ENCODE measurements at places on chromosomes 3 and 15.

GRCh38 chr3:97895216-97895615 is 73.4 kb downstream of the CRYBG3 start:
- DNase-seq = no peak

GRCh38 chr3:130527426-130527825 is 10.4 kb downstream of the COL6A6 start:
- no peak for DNase-seq

DNA sequence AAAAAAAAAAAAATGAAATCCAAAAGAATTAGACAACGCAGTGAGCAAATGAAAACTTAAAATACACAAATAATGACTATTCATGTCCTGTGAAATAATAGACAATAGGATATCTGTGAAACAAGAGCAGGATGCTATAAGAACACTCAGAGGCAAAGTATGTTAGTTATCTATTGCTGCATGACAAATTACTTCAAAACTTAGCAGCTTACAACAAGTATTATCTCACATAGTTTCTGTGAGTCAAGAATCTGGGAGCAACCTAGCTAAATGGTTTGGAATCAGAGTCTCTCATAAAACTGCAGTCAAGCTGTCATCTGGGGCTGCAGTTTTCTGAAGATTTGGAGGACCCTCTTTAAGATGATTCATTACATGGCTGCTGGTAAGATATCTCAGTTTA is 36.5 kb upstream of the ZMAT3 start:
- no peak for DNase-seq

- DNase-seq = no peak
Measured at GRCh38 chr3:59566481-59566975, 516.7 kb upstream of the CFAP20DC start.

DNA sequence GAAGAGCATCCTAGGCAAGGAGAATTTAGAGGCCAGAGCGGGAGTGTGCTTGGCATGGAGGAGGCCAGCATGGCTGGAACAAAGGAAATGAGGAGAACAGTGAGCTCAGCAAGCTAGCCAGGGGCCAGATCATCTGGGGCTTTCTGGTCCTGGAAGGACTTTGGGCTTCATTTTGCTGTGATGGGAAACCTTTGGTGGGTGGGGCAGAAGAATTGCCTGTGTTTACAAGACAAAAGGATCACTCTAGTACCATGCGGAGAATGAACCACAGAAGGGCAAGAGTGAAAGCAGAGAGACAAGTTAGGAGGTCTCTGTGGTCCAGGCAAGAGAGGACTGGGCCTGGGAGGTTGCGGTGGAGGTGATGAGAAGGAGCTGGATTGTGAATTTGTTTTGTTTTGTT is 61.6 kb upstream of the FOXP1 start:
- DNase-seq = no peak

DNA sequence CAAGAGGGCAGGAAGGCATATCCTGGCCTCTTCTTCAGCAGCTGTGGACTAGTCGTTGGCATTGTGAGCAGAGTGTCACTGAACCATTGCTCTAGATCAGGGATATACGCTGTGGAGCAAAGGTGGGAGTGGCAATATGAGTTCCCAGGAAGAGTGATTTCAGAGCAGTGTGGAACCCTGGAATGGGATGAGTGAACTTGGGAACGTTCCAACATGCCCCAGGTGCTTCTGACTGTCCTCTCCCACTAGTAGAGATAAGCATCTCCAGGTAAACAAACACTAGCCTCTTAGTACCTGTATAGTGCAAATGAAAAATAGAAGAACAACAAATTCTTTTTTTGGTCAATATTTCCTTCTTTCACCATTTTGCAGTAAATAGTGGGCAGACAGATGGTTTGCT is 123.6 kb upstream of the VEPH1 start:
- peak; percentile 0 for DNase-seq
